ENCODE measurements at places on chromosomes 12 and 14.
A peak's percentile ranks its signal among the peaks of the same experiment; 100 is the strongest.

GRCh38 chr12:58309806-58310205 lies 368.4 kb downstream of the ATP23 start:
- DNase-seq, result no peak

- no peak for DNase-seq
These were observed 6.4 kb downstream of the LACRT start for GRCh38 chr12:54628186-54628846.

DNA sequence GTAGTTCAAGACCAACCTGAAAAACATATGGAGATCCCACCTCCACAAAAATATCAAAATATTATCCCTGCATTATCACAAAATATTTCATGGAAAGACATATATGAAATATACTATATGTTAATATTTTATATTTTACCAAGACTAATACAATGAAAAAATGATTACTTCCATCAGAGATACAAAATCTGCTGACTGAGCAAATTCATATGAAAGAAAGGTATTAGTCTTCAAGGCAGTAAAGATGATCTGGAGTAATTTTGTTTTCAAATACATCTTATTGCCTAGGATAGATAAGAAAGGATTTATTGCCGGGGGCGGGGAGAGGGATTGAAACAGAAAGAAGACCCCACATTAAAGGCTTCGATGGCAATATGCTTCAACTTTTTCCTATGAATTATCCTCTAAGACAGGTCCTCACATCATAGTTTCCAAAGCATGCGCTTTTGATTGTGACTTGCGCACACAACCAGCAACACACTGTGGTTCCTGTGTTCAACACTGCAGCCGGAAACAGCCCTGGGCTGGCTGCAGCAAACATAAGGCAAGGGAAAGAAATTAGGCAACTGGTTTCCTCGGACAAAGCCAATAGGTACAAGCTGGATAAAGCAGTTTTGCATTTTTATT lies 83.2 kb downstream of the SPPL3 start:
- DNase-seq, result peak; percentile 38

DNA sequence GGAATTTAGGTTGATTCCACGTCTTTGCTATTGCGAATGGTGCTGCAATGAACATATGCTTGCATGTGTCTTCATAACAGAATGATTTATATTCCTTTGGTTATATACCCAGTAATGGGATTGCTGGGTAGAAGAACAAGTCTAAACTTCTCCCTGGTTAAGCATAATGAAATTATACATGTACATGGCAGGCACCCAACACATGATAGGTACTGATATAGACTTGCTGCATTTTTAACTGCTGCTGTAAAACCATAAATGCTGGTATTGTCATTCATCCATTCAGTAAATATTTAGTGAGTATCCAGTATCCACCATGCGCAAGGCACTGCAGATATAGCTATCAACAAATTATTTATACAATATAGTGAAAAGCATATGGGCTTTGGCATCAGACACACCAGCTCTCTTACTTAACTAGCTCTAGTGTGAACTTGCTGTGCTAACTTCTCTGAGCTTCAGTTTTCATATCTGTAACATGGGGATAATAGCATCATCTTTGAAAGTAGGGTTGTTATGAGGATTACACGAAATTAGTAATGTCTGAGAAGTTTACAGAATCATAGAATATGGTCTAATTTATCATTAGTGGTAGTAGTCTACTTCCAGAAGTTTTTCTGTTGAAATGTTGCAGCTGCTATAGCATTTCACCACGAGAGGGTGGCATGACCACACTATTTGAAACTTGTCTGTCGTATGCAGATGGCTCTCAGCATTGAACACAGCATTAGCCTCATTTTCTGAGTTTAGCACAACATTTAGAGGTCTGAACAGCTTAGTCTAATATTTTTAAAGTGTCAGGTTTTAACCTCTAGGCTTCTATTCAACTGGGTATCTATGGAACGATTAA lies 32.0 kb upstream of the SEL1L start:
- DNase-seq, result no peak

DNA sequence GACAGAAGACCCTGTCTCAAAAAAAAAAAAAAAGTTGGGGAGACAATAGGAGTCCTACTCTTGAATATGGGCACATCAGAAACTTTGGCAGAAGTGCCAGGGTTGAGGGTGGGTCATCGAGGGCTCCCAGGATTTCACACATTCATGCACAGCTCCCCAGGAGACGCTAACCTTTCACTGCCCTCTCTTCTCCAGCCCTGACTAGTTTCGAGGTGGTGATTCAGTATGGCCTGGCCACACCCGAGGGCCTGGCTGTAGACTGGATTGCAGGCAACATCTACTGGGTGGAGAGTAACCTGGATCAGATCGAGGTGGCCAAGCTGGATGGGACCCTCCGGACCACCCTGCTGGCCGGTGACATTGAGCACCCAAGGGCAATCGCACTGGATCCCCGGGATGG lies 29.4 kb upstream of the LRP1-AS start:
- DNase-seq, result no peak

GRCh38 chr14:99706107-99706900 lies 22.2 kb downstream of the CYP46A1 start:
- DNase-seq, result no peak

- no peak for DNase-seq
These were observed 36.1 kb downstream of the SSPN start for GRCh38 chr12:26231470-26231869.

- peak; percentile 61 for DNase-seq
These were observed 17.8 kb downstream of the POMT2 start for GRCh38 chr14:77302926-77303325.
